SW 1271 (cell line): ENCODE measurements at places on chromosomes 7 and 10.

DNA sequence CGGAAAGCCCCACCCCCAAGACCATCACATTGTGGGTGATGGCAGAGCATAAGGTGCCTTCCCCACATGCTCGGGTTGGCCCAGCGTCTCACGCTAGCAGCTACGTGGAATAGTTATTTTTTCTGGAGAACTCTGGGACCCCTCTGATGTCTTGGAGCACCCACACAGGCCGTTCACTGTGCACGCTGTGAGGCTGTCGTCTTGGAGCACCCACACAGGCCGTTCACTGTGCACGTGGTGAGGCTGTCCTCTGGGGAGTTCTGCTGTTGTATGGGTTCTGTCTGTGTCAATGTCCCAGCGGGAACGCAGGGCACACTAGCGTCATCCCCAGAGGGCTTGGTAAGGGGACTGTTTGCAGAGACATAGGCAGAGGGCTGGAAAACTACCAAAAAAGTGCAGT lies 38.8 kb upstream of the FAM20C start:
- DNase-seq, result no peak

DNA sequence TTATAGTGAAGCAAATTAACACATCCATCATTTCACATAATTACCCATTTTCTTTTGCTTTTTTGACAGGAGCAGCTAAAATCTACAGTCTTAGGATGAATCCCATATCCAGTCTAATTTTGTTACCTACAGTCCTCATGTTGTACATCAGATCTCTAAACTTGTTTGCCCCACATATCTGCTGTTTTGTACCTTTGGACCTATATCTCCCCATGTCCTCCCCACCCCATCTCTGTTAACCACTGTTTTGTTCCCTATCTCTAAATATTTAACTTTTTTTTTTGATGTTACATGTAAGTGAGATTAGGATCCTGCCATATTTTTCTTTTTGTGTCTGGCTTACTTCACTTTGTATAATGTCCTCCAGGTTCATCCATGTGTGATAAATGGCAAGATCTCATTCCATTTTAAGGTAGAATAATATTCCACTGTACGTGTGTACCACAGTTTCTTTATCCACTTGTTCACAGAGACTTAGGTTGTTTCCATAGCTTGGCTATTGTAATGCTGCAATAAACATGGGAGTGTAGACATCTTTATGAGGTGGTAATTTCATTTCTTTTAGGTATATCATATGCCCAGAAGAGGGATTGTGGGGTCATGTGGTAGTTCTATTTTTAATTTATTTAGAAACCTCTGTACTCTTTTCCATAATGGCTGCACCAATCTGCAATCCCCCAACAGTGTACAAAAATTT lies 19.6 kb downstream of the NPVF start:
- DNase-seq, result no peak

DNA sequence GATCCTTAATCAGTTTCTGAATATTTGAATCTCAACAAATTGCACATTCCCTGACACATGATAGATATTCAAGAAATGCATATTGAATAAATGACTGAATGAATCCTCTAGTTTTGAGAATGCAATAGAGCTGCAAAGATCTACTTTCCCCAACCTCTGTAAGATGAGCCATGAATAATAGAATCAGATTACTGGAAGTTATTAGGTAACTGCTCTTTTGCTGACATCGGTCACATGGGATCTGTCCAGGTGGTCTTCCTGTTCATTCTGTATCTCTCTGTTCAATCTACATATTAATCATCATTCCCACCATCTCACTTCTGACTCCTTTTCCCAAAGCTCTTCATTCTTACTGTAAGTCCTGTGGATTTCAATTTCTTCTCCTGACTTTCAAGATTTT lies 638.7 kb downstream of the SORCS1 start:
- no peak for DNase-seq

GRCh38 chr10:86592413-86592812 lies 61.9 kb upstream of the OPN4 start:
- no peak for DNase-seq

- DNase-seq, result no peak
Observed at GRCh38 chr7:117666689-117667088, 186.9 kb downstream of the CFTR start.

DNA sequence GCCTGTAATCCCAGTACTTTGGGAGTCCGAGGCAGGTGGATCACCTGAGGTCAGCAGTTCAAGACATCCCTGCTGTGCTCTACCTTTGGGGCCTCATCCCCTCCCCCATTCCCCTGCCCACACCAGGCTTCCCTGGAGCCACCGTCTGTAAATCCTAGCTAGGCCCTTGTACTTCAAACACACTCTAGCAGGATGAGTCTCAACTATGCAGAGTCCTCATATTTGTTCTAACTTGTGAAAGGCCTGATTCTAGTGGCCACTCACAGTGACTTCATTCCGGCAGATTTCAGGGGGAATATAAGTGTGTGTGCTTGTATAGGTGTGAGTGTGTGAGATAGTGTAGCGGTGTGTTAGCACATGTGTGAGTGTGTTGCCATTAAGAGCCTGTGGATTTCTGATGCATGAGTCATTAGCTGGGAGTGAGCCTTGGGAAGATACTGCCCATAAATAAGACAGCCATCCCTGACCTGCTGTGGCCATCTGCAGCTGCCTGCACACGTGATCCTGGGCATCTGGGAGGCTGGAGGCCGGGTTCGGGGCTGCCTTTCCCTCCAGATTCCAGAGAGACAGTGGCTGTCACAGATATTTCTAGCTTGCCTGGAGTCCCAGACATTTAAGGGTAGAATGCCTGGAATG lies 1.7 kb upstream of the NEURL1 start:
- no peak for DNase-seq

GRCh38 chr7:81944058-81944457 lies 174.2 kb upstream of the HGF start:
- DNase-seq, result no peak

- no peak for DNase-seq
Observed at GRCh38 chr10:125025341-125025740, 83.4 kb downstream of the ZRANB1 start.

DNA sequence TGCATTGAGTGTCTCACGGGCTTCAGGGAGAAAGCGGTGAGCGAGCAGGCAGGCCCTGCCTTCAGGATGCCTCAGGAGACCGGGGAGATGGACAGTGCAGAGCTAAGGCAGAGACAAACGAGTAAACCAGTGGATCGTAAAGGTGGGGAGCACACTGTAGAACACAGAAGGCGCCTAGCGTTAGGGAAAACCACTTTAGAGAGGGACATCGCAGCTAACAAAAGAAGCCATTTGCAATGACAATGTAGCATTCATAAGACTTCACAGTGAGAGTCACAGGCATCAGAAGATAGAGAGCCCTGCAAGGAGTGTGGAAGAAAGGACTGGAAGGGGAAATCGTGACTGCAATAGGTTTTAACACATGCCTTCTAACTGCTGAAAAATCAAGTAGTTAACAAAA lies 54.9 kb upstream of the TMEM273 start:
- no peak for DNase-seq

DNA sequence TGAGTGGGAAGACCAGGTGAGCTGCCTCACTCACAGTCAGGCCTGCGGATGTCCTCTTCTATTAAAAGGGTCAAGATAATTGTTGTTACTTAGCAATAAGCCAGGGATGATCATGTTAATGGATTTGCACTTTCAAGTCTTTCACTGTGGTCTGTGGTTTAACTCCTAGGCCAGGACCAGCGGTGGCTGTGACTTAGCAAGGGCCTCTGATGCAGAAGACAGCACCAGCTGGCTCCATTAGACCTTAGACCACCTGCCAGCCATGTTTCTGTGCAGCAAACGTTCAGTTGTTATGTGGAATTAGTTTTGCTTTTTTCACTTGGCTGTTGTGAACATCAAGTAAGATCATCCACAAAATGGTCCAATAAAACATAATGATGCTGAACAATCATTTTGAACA lies 537.3 kb downstream of the TNS3 start:
- no peak for DNase-seq

- DNase-seq, result no peak
Observed at GRCh38 chr10:13684252-13684791, 97.6 kb downstream of the PRPF18 start.

GRCh38 chr10:78762086-78762630 lies 306.6 kb upstream of the ZMIZ1 start:
- no peak for DNase-seq

DNA sequence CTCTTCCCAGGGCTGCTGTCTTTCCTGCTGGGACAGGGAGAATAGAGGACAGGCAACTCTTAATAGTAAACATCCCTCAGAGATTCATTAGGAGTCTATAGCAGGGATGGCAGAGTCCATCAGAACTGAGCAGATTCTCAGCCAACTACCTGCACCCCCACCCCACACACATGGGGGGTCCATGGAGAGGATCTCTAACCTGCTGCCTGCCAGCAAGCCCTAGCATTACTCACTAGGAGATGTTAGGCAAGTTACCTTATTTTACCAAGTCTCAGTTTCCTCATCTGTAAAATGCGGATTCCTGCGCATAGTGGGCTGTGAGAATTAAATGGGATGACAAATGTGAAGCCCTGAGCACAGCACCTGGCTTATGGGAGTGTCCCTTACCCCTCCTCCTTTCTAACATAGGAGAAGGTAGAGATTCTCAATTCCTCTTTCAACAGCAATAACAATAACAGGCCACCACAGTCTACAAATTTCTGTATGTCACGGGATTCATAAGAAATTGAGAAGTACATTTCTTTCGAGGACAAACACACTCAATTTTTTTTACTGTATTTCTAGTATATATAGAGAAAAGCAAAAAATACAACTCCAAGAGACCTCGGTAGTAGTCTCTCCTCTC lies 23.8 kb upstream of the WDR11 start:
- DNase-seq, result no peak

- DNase-seq, result no peak
Observed at GRCh38 chr10:60237977-60238758, 151.5 kb downstream of the ANK3 start.

GRCh38 chr10:113565364-113565763 lies 12.5 kb downstream of the HABP2 start:
- DNase-seq, result no peak

DNA sequence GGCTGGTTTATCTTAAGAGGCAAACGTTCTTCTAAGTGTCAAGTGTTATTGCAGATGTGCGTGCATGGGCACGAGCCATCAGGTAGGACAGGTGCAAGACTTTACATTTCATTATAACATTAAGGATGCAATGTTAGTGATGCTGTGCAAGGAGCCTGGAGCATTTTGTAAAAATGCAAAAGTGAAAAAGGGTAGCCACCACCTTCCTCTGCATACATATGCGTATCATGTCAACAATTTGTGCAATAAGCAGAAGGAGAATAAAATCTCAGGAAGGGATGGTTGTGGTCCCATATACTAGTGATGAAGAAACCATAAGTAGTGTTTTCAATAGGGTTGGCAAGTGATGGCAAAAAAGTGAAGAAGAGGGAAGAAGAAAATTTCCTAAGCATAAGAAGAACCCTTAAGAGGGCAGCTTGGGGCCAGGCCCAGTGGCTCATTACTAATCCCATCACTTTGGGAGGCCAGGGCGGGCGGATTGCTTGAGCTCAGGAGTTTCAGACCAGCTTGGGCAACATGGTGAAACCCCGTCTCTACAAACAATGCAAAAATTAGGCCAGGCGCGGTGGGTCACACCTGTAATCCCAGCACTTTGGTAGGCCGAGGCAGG lies 7.5 kb downstream of the PIK3AP1 start:
- DNase-seq, result no peak

GRCh38 chr10:76082956-76083355 lies 651.5 kb downstream of the LRMDA start:
- DNase-seq, result peak; percentile 85

- DNase-seq, result no peak
Observed at GRCh38 chr10:49474901-49475300, 64.0 kb downstream of the ERCC6 start.

DNA sequence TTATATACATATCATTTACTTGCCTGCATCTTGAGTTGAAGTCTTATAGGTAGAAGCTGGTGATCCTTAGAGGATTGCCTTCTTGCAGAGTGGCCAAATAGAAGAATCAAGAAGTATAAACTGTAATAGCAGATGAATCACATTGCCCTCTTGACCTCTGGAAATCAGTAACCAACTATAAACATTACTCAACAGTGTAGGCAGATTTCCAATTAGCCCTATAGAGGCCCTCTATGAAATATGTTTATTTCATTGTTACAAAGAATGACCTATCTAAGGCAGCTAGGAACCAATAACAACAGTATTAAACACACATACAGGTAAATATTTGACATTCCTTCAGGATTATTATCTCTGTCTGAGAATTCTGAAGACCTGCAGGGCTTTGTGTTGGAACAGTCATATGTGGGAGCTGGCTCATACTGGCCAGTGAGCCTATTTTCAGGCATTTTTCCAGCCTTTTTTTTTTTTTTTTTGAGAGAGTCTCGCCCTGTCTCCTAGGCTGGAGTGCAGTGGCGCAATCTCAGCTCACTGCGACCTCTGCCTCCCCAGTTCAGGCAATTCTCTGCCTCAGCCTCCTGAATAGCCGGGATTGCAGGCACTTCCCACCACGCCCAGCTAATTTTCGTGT lies 7.2 kb upstream of the SRI start:
- DNase-seq, result no peak

DNA sequence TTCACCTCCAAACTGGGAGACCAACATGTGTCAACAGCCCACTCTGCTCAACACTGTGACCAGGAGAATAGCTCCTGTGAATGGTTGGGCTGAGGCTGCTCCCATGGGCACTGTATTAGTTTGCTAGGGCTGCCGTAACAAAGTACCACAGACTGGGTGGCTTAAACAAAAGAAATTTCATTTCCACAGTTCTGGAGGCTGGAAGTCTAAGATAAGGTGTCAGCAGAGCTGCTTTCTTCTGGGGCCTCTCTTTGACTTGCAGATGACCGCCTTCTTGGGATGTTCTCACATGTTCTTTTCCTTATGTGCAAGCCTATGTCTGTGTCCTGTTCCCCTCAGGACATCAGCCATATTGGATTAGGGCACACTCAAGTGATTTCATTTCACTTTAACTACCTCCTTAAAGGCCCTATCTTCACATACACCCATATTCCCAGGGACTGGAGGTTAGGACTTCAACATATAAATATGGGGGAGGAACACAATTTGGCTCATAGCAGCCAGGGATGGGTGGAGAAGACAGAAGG lies 90.3 kb downstream of the CPED1 start:
- no peak for DNase-seq

DNA sequence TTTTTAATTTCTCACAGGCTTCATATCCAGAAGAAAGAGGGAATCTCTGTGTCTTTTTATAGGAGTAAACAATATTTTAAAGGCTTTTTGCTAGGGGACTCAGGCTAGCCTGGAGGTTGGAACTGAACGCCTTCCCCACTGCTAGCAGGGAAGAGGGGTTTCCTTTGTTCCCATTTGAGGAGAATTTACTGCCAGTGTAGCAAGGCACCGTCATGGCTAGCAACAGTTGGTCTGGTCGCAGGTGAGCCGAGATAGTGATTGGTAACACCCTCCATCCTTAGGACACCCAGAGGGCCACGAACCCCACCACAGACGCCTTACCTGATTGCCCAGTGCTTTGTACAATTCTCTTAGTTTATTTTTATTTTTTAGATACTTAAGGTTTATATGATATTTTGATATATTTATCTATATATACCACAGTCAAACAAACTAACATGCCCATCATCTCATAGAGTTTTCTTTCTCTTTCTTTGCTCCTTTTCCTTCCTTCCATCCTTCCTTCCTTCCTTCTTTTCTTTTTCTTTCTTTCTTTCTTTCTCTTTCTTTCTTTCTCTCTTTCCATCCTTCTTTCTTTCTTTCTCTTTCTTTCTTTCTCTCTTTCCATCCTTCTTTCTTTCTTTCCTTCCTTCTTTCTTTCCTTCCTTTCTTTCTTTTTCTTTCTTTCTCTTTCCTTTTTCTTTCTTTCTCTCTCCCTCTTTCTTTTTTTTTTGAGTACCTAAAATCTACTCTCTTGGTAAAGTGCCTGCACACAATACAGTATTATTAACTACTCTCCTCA lies 219.0 kb upstream of the AKR1E2 start:
- DNase-seq, result no peak

GRCh38 chr7:68697796-68698280 lies 900.4 kb upstream of the AUTS2 start:
- DNase-seq, result no peak

GRCh38 chr7:156240532-156240931 lies 400.0 kb upstream of the RNF32 start:
- DNase-seq, result no peak
